ENCODE measurements at places on chromosomes 11 and 22.

- DNase-seq = no peak
Measured at GRCh38 chr11:106733635-106734034, 284.6 kb downstream of the GUCY1A2 start.

GRCh38 chr11:11427140-11427539 lies 74.1 kb upstream of the CSNK2A3 start:
- no peak for DNase-seq

DNA sequence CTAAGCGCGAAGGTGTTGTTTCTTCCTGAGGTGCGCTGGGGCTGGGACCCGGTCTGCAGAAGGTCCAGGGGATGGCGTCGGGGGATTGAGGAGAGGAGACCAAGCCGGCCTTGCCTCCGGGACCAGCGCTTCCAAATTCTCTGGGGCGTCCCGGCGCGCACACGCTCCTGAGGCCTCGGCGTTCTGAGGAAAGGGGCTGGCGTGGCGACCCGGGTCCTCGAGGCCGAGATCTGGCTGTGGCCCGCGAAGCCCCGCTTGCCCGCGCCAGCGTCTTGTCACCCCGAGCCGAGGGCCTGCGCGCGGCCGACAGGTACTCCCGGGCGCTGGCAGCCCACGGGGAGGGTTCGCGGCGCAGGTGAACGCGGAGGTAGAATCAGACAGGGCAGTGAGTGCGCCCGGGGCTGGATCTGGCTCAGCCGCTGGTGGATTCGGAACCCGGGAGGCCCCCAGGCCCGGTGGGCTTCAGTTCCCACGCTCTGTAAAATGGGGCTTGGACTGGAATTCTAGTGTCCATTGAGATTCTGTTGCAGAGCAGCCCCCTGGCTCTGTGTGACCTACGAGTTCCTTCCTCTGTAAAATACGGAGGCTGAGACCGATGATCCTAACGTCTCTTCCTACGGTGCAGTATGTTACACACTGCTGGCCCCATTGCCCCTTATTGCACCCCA lies 14.7 kb downstream of the SSH3 start:
- no peak for DNase-seq

- no peak for DNase-seq
Measured at GRCh38 chr11:61962213-61963015, 5.0 kb downstream of the FTH1 start.

- no peak for DNase-seq
Measured at GRCh38 chr22:19841641-19842392, 12.9 kb downstream of the GNB1L start.

GRCh38 chr11:100791860-100792259 lies 104.8 kb downstream of the ARHGAP42 start:
- DNase-seq = no peak

GRCh38 chr11:30587269-30587812 lies 1.2 kb upstream of the MPPED2 start:
- DNase-seq = no peak

- DNase-seq = no peak
Measured at GRCh38 chr11:100359281-100359680, 327.8 kb upstream of the ARHGAP42 start.

- DNase-seq = no peak
Measured at GRCh38 chr11:95154514-95154913, 64.9 kb downstream of the ENDOD1 start.

Measured in HS-27A (cell line).